ENCODE measurements at places on chromosomes 11 and 22. TPM values are rescaled to one million over a fixed set of nuclear protein-coding genes. Genes with fewer than 3 reads are reported as not detected.

- H3K27ac ChIP-seq = peak overlapping the region; percentile 63
- no peak for DNase-seq
- no peaks in the 10 kb centered on the region for H3K36me3 ChIP-seq
- no peak overlapping the region for H3K4me3 ChIP-seq
- peaks cover 19% of the 10 kb centered on the region for H3K27me3 ChIP-seq
Measured at GRCh38 chr22:45271667-45272201, 13.0 kb upstream of the UPK3A start.

- no peak for DNase-seq
- H3K27ac ChIP-seq = no peak overlapping the region
- no peak overlapping the region for H3K4me3 ChIP-seq
- H3K27me3 ChIP-seq = no peaks in the 10 kb centered on the region
- no peaks in the 10 kb centered on the region for H3K36me3 ChIP-seq
- H3K4me1 ChIP-seq = no peaks in the 10 kb centered on the region
Measured at GRCh38 chr11:109507836-109508561, 86.0 kb downstream of the C11orf87 start.

GRCh38 chr11:134521001-134521400 lies 109.0 kb upstream of the B3GAT1 start:
- no peak overlapping the region for H3K4me3 ChIP-seq
- DNase-seq = no peak
- no peaks in the 10 kb centered on the region for H3K4me1 ChIP-seq
- H3K36me3 ChIP-seq = no peaks in the 10 kb centered on the region
- H3K27ac ChIP-seq = no peak overlapping the region
- no peaks in the 10 kb centered on the region for H3K27me3 ChIP-seq

The MMP27 gene
- total RNA-seq = not detected

The KCNJ1 gene
- total RNA-seq = not detected

DNA sequence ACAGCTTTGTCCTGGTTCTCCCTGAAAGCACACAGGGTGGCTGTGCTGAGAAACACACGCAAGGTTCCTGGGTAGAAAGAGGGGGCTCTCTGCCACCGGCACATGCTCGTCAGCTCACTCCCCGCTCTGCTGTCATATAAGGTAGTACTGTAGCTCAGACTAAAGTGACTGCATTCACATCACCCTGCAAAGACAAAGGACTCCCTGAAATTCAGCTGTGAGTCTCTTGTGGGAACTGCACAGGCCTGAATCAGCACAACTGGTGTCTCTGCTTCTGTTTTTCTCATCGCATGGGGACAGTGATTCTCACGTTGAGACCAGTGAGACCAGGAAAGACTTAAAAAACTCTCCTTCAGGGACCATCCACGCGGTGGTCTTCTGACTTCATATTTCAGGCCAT lies 124.1 kb upstream of the BID start:
- H3K4me3 ChIP-seq = no peak overlapping the region
- no peaks in the 10 kb centered on the region for H3K36me3 ChIP-seq
- no peak for DNase-seq

The RIMBP3B gene
- 1.1 TPM for total RNA-seq

DNA sequence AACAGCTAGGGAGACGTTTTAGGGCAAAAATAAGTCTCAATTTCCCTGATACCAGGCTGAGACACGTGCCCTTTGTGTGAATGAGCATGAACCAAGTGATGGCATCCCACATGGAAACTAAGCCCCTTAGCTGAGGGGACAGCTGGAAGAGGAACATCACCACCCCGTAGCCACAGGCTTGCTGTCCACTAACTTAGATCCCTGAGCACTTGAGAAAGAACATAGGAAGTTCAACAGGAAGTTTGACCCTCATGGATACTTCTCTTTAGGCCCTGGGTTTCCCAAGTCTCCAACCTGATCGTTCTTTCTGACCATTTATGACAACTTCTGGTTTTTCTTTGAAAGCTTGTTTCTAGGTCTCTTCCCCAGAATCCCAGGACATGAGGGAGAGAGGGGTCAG lies 11.6 kb upstream of the CKAP5 start:
- H3K4me3 ChIP-seq = no peak overlapping the region
- no peaks in the 10 kb centered on the region for H3K36me3 ChIP-seq
- no peak overlapping the region for H3K27ac ChIP-seq

Data from activated CD4-positive, alpha-beta T cell treated with anti-CD3 and anti-CD28 coated beads, Interleukin-2, amount 10 ng/mL, durations not matched to agents 7 days and 5 days (primary cell).